GM12892 (cell line): ENCODE measurements at places on chromosomes 5 and 9.

DNA sequence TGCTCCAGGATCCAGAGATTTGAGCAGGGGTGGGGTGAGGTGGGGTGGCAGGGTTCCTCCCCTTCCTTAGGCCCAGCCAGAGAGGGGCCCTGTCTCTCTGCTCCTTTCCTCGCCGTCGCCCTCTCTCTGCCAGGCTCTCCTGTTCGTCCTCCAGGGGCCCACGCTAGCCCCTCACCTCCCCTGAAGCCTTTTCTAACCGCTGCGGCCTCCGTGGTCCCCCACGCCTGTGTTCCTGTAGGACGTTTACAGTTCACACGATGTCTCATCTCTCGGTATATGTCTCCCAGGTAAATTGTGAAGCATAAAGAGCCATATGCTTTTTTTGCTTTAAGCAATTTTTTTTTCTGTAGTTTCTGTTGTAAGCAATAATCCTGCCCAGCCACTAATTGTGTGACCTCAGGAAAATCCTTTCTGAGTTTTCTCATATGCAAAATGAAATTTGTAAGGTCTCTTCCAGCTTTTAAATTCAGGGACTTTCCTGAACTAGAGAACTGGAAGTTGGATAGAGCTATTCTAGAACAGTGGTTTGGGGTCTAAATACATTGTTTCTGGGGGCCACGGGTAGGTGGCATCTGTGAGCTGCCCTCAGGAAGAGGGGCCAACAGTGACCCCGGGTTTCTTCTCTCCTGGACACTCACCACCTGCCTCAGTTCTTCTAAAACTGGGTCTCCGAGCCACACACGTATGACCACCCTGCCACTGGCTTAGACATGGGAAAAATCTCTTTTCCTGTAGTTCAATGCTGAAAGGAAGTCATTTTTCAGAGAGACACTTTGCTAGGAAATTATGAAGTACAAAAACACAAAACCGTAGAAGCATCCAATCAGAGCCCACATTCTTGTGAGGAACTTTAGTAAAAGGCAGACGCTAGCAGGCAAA, 50.2 kb upstream of the ZNF366 start:
- no peak for DNase-seq

DNA sequence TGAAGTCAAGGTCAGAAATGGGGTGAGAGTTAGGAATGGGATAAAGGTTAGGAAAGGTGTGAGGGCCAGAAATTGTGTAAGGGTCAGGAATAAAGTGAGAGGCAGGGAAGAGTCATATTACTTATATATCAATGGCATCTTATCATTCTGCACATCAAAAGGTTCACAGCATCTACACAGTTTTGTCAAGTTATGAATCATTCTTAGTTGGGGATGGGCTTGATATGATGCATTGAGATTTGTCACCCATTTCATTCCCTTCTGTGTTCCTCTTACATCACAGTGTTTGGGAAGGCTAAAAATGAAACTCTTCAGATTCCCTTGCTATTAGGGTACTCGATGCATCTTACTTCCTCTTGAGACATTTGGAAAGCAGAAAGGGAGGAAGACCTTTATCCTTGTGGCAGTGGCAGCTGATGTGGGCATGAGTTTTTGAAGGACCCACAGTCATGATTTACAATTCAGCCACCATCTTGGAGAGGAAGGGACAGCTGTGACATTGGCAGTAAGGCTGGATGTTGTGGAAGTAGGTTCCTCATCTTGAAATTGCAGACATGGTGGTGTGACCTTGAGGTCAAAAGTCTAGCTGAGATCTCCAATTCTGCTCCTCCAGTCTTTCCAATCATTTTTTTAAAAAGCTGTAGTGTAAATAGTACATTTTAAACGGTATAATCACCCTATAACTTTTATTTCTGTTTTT, 24.2 kb upstream of the NPR3 start:
- no peak for DNase-seq

DNA sequence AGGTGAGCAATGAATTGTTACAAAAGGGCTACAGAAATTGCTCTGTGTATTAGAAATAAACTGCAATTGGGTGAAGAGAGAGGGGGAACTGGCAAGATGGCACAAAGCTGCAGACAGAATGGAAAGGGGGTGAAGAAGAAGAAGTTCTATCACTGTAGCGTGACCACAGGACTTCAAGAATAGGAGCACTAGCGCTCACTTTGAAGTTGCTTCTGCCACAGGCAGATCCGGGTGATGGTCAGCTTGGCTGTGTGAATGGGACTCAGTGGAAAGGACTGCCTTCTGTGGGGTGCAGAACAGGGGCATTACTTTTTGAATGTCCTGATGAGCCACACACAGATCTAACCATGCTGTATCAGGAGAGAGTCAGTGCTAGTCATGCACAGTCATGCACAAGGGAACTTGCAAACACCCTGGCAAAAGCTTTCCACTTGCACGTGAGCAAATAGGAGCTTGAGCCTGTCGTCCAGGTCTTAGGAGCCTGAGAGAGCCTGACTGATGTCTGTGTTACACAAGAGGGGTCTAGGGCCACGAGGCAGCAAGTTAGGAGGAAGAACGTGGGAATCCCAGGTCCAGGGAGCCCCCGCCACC, 16.3 kb downstream of the IL5 start:
- DNase-seq = no peak

- DNase-seq = peak; percentile 67
Measured at GRCh38 chr9:133103183-133103986, 17.7 kb downstream of the RALGDS start.

DNA sequence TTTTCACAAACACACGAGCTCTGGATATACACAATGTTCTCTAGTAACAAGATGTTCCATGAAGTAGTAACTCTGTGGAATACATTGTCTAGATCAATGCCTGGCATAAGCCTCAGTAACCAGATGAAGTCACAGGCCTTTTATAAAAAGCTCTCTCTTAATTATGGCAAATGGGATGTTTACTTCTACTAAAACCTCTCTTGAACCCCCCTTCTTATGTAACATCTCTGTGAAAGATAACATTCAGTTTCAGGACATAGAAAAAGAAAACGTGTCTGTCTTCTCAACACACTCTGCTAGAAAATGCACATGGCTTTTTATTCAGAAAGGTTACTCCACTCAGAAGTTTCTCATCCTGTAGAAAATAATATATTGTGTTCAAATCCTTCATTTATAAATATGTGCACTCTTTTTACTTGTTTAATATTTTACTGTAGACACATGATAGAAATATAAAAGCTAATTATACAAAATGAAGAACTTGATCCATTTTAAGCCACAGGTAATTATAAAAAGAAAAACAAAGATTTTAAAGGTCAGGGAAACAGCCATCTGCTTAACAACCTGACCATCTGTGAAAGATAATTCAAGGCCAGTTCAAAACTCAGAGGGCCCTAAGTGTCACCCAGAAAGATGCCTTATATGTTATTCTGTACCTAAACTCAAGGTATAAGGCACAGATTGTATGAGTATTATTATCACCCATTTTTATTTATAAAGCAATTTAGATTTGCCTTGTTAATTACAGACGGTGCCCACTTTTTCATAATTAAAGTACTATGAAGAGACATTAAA, 812.0 kb downstream of the CDH18 start:
- DNase-seq = no peak
